ENCODE measurements at places on chromosomes 13 and 19.
A peak's percentile ranks its signal among the peaks of the same experiment; 100 is the strongest.

GRCh38 chr13:31805841-31806240 lies 66.5 kb downstream of the RXFP2 start:
- DNase-seq, result no peak

GRCh38 chr19:28542394-28543243 lies 670.3 kb downstream of the UQCRFS1 start:
- DNase-seq, result no peak

GRCh38 chr13:24606486-24607170 lies 73.6 kb upstream of the ATP12A start:
- DNase-seq, result no peak

GRCh38 chr13:29161676-29162075 lies 341.5 kb downstream of the MTUS2 start:
- no peak for DNase-seq

DNA sequence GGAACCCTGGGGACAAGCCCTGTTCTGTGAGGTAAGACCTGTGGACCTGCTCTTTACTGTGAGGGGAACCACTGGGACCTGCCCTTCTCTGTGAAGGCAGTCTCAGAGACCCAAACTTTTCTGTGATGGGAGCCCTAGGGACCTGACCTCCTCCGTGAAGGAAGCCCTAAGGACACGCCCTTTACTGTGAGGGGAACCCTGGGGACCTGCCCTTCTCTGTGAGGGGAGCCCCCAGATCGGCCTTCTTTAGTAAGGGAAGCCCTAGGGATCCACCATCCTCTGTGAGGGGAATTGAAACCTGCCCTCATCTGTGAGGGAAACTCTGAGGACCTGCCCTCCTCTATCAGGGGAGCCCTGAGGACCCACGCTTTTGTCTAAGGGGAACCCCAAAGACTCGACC lies 343.5 kb downstream of the UQCRFS1 start:
- no peak for DNase-seq

DNA sequence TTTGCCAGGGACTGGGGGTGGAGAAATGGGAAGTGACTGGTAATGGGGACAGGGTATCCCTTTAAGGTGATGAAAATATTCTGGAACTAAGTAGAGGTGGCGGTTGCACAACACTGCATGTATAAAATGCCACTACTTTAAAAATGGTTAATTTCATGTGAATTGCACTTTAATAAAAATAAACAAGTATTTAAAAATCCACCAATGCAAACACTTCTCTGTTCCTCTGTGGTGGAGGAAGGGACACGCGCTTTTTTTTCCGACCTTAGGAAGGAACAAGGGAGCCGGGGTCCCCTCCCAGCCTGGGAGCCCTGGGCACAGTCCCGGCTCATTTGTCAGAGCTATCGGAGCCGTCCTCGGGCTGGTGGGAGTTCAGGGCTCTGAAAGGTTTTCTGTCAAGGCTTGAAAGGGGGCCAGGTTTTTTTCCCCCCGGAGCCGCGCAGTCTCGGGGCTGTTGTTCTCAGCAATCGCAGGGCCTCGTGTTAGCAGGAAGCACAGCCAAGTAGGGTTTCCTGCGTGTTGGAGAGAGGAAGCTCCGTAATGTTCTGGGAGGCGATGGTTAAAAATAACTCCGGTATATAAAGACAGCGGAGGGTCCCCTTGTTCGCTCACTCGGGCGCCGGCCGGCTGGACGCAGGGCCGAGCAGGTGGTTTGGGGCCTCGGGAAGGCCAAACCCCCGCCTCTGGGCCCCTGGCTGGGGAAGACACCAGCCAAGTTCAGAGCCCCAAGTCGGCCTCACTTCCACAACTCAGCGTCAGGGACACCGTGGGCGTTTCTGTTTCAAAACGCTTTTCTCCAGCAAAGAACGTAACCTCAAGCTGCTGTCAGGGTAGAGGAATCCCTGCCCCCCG lies 41.2 kb upstream of the KLF2 start:
- peak; percentile 7 for DNase-seq

DNA sequence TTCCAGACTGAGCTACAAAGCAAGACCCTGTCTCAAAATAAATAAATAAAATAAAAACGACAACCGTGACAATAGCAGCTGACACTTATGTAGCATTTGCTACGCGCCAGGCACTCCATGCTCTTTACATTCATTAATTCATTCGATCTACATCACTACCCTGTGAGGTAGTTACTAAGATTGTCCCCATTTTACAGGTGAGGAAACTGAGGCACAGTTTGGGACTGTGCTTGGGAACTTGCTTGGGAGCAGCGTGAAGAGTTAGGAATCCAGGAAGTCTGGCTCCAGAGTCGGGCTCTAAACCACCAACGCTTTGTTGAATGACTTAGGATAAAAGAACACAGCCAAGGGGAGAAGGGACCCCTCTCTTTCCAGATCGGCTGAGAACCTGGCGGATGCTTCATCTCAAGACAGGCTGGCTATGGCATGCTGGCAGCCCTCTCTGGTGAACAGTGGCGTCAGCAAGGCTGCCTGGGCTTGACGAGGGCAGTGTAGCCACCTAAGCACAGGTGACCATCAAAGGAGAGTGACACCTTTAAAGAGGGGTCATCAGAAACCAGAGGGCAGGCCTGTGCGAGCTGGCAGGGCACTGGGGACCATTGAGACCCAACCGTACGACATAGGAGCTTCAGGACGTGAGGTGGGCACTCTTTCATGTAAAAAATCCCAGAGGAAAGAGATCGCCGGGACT lies 591 bp downstream of the DOHH start:
- no peak for DNase-seq

DNA sequence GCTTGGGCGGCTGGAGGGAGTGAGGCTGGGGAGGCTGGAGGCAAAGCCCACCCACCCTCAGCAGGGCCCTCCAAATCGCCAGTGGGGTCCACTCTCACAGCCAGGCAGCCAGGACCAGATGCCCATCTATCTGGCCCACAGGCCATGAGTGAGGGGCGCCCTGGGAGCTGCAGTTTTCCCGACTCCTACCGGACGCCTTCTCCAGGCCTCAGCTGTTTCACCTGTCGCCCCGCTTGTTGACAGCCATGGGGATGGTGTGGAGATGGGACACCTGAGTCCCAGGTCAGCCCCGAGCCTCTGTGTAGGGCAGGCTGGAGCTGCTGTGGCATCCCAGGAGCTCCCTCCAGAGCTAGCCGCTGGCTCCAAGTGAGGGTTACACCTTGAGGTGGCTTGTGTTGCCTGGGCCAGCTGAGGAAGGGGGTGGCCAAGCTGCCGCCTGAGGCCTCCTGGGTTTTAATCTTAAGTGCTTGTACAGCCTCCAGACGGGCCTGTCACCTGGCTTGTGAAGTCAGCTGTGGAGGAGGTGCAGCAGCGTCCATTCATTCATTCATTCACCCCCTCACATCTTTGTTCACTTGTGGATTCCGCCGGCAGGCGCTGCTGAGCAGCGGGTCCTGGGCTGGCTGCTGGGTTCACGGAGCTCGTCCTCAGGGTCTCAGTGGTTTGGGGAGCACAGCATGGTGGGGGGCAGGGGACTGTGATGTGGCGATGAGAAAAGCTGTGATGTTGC lies 52.0 kb downstream of the COMP start:
- no peak for DNase-seq

DNA sequence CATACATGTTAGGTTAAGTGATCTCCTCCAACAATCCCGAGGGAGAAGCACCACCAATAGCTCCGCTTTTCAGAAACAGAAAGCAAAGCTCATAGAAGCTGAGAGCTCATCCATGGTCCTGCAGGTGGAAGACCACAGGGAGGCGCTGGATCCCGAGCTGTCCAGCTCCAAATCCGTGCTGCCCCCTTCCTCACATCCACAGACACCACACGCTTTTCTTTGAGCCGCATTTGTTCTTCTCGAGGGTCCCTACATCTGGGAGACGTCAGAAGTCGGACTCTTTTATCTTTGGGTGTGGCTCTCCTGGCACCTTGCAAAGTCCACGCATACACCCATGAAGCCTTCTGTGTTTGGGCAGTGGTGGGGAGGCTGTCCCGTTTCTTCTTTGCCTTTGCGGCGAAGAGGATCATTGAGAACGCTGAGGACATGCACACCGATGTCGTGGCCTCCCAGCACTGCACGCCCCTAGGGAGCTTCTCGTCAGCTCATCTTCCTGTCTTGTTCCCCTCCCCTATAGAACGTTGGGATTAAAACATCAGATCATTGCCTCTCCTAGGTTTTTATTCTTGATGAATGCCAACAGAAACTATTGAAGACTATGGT lies 184.8 kb downstream of the TEX29 start:
- no peak for DNase-seq

DNA sequence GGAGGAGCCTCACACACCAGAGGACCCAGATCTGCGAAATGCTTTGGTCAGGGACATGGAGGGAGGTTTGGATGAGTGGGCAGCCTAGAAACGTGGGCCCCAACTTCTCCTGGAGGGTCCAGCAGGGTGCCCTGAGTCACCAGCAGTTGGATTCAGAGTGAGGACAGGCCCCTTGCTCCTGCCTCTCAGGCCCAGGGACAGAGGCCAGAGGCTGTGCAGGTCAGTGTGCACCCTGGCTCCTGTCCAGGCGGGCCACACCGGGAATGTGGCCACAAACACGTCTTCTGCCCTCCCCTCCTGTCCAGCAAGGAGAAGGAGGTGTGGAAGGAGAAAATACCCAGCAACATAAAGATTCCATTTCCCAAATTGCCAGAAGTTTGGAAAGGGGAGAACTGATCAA lies 19.4 kb downstream of the IRS2 start:
- DNase-seq, result no peak

DNA sequence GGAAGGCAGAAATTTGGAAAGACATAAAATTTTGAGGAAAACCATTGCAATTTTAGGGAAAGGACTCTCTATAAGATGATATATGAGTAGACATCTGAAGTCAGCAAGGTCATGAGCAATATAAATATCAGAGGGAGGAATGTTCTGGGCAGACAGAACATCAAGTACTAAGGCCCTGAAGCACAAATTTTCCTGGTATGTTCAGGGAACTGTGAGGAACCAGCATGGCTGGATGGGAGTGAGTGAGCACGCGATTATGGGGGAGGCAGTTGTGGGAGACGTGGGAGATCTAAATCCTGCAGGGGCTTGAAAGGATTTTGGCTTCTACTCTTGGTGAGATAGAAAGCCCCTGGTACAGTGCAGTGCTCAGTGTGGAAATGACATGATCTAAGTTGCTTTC lies 112.0 kb downstream of the TBC1D4 start:
- no peak for DNase-seq

DNA sequence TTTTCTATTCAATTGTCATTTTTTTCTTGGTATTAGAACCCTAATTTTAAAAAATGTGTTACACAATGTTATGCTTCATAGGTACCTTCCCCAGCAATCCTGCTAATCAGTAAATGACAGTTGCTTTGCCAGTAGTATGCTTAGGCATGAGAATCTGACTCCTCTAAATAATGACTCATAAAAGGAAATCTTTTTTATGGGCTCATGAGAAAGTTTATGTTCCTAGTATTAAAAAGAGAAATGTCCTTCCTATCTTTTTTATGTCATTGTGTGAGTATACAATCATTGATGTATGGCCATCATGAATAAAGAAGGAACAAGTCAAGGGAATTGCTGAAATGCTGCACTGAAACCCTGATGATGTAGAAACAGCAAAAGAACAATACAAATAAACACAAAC lies 1237.7 kb upstream of the PCDH20 start:
- DNase-seq, result no peak

DNA sequence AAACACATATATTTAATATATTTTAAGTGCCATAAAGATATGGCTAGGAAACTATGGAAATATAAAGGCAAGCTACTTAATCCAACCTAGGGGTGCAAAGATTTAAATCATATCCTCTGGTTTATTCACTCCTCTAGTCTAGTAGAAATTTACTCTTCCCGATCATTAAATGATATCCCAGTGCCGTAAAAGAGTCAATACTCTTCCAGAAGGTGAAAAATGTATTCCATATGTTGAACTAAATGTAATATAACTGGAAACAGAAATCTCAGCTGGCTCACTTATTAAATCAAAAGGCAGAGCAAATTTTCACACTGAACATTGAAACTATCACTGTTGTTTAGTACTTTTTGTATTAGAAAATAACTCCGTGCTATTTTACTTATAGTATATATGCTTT lies 11.1 kb downstream of the MAB21L1 start:
- DNase-seq, result no peak

GRCh38 chr19:17484520-17485185 lies 14.3 kb downstream of the SLC27A1 start:
- no peak for DNase-seq

- DNase-seq, result no peak
These were observed 23.0 kb upstream of the NDFIP2 start for GRCh38 chr13:79457948-79458347.

DNA sequence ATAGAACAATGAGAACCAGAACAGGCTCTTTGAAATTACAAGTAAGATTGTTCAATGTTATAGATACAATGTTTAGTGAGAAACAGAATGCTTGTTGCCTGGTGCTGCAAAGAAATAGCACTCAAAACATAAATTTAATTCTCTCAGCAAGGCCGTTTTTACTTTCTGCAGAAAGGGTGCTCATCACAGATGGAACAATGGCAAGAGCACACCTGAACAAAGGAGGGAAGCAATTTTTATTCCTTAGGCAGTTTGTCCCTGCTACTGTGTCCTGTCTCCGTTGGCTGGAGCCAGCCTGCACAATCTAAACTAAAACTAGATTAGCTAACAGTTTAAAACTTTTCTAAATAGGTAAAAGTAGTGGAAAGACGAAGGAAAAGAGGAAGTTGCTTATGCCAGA lies 10.4 kb upstream of the ZNF8 start:
- no peak for DNase-seq

GRCh38 chr13:70849222-70849621 lies 741.0 kb upstream of the KLHL1 start:
- no peak for DNase-seq

DNA sequence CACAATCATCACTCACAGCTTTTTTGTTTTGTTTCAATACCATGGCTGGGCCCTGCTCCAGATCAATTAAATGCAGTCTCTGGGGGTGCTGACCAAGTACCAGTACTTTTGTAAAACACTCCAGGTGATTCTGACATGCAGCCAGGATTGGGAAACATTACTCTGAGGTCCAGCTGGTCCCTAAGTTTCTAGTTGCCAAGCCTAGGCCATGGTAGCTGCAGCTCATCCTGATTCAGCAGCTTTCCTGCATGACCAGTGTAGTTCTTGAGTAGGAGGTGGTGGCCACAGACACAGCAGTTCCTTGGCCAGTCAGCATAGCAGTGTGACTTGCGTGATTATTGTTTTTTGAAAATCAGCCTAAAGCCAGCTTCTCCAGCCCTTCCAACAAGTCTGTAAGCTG lies 859.1 kb downstream of the DIAPH3 start:
- no peak for DNase-seq

- no peak for DNase-seq
These were observed 47.0 kb upstream of the USPL1 start for GRCh38 chr13:30570691-30571090.

All from substantia nigra (tissue), 51 donors.